Activated naive CD4-positive, alpha-beta T cell treated with anti-CD3 and anti-CD28 coated beads, Interleukin-2, amount 10 ng/mL, durations not matched to agents 7 days and 5 days (primary cell): ENCODE measurements at places on chromosomes 12 and 14.

DNA sequence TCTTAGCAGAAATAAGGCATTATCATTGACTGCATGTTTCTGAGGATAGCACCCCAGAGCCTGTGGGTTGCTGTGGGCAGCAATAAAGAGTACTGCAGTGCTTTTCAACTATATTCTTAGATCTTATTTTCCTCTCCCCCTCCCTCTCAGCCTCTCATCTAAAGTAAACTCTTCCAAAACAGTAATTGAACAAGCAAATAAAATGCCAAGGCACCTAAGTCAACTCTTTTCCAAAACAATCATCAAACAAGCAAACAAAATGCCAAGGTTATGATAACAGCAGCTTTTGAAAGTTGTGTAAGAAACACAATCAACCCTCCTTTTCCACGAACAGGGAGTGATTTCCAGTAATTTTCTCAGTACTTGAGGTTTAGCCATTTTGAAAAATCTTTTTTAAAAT lies 1542.6 kb downstream of the AACS start:
- no peak for DNase-seq

DNA sequence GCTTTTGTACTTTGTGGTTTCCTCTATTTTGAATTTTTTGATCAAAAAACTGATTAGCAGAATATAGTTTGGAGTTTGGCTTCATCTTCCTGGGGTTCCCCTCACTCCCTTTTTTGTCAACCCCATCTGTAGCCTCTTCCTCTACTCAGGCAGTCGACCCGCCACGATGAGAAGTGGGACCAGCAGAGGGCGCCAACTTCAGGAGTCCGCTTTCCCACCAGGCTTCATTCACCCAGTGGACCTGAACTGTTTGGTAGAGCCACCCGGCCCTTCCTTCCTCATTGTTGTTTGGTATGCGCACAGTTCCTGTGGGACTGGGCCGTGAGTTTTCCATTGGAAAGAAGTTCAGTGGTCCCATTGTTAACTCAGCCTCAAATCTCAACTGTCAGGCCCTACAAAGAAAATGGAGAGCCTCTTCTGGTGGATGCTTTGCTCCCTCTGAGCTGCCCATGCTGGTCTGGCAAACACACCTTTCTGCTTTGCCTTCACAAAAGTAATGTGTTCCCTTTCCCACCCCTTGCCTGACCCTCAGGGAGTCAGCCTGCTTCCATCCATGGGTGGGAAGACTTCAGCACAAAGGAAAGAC lies 21.7 kb downstream of the TMBIM6 start:
- peak; percentile 87 for DNase-seq

GRCh38 chr12:12979126-12979525 lies 20.9 kb downstream of the HEBP1 start:
- no peak for DNase-seq

GRCh38 chr14:79279645-79280597 lies 931.4 kb downstream of the DIO2 start:
- no peak for DNase-seq

DNA sequence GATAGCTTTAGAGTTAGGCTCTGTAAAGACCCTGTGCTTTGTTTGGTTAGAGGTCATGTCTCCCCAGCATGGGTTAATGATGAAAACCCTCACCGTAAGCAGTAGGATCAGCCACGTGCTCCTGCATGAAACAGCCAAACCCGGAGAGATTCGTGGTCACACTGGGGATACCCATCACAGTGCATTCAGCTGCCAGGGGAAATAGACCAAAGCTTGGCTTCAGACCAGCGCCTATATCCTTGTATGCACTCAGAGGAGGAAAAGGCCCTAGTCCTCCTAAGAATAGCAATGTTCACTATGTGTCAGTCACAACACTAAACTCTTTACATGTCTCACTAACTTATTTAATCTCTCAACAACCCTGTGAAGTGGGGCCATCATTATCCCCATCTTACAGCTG lies 16.3 kb downstream of the SPX start:
- no peak for DNase-seq

GRCh38 chr14:24542346-24542936 lies 33.6 kb downstream of the CTSG start:
- no peak for DNase-seq

DNA sequence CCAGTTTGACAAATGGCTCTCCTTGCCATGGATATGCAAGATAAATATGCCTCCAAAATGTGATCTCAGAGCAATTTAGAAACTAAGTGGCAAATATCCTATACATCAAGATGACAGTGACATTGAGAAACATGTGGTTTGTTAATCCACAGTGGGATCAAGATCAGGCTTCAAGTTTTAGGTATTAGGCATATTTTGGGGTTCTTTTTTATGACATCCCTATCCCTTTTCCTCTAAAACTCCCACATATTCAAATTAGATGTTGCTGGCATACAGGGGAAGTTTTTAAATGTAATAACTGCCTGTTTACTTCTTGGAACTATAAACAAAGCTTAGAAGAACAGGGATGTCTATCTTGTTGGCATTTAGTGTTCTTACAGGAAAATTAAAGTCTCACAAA lies 179.4 kb downstream of the CRADD start:
- DNase-seq, result no peak

DNA sequence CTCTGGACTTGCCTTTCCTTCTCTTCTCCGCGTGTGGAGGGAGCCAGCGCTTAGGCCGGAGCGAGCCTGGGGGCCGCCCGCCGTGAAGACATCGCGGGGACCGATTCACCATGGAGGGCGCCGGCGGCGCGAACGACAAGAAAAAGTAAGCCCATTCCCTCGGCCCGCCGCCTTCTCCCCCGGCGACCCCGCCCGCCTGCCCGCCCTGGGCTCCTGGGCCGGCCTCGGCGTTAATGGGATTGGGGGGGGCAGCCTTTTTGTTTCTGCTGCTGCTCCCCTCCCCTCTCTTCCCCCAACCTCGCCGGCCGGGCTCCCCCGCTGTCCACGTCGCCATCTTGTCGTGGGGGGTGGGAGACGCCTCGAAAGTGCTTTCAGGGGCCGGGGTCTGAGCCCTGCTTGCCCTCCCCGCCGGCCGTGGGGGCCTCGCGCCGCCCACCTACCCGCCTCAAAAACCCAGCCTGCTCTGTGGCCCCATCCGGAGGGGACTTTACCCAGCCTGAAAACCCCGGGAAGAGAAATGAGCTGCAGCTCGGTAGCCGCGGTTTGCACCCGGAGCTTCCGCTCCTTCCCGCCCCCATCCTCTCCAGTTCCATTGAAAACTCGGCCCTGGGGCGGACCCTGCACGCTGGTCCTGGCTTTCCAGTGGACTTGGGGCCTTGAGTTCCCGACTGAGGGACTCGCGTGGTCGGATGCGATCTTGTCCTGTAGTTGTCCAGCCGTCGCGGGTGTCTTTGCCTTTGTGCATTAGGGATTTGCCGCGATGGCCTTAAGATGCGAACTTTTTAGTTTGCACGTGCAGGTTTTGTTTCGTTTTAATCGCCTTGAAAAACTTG lies 598 bp downstream of the HIF1A start:
- DNase-seq, result peak; percentile 67
